RWPE1 (cell line): ENCODE measurements at places on chromosomes 3 and 15.

DNA sequence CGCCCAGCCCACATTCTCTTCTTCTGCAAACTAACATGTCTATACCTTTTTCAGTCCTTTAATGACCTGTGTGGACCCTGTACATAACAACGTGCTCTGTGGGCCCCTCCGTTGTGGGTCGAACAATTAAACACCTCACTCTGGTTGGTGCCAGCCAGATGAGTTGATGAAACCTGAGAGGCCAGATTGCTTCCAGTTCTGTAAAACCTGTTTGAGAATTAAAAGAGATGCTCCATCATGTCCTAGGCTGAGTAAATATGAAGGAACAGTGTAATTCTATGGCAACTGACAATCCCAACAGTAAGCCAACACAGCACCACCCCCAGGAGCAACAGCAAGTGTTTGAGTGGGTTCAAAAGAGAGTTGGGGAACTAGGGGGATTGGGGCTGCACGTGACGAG lies 5.7 kb upstream of the THBS1 start:
- DNase-seq, result no peak

DNA sequence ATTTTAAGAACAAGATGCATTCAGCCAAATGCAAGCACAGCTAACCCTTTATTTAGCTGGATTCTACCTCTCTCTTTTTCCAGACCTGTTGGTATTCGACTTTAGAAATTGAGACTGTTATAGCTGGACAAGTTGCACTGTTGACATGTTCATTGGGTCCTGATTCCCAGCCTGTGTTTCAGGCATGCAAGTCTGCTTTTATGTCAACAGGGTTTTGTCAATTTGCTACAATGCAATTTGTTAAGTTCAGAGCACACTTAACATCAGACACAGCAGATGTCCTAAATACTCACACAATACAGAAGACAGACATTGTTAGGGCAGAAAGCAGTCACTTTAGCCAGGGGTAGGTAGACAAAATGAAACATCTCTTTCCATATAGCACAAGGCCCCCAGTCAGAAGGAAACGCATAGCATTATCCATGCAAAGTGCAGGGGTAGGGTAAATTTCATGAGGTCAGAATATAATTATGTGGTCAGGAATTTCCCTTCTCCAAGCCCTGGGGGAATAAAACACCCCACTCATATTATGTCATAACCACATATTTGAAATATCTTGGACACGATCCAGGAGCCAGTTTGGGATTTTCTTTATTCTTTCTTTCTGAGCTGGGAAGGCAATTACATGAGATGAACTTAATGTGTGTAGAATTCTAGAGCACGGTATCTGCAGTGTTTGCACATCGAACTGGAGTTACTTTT lies 504.1 kb downstream of the NTRK3 start:
- peak; percentile 88 for DNase-seq

DNA sequence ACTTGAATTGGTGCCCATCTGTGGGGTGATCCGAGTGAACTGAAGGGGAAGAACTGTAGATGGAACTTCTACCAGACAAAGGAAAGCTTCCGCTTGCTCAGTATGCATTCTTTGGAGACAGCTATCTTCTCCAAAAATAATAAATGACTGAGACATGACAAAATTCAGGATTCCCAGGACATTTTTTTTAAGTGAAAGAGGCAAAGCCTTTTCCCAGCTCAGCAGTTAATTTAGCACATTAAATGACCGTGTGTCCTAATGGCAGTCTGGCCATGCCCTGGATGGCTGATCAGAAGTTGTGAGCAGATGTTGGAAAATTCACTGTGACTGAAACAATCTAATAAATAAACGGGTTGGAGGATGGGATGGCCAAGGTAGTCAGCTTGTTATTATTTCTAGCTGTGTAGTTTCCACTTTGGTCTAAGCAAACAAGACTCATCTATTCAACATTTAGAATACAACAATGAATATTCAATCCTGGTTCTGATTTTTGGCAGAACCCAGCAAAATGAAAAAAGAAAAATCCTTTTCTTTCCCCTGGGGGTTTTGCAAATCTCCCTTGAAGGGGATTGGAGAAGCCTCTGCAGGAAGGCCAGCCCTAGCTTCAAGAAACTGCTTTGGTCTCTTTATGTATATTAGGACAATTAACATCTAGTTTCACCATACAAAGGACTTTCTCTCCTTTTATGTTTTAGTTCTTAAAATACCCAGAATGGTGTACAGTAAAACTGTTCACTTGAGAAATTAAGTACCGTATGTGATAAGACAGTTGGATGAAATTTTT lies 540.9 kb upstream of the MDFIC2 start:
- no peak for DNase-seq

DNA sequence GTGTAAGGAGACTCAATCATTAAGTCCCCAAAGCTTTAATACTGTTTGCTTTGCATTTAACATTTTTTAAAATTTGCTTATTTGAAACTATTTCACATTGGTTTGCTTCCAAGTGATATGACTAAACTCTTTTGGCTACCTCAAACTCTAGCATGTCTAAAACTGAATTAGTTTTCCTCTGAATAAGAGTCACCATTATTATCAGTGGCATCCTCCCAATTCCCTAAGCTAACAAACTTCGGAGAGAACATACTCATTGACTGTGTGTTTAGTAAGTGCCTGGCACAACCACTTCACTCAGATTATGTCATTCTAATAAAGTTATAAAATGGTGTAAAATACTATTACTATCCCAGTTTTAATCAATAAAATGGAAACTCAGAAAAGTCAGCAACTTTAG lies 21.9 kb downstream of the ATOSA start:
- DNase-seq, result no peak

GRCh38 chr3:77342688-77343087 lies 302.8 kb downstream of the ROBO2 start:
- DNase-seq, result no peak
